ENCODE measurements at places on chromosomes 13 and 19. TPM values are rescaled to one million over a fixed set of nuclear protein-coding genes. Genes with fewer than 3 reads are reported as not detected.

Gene ZNF497
- total RNA-seq, result 0.93 TPM

DNA sequence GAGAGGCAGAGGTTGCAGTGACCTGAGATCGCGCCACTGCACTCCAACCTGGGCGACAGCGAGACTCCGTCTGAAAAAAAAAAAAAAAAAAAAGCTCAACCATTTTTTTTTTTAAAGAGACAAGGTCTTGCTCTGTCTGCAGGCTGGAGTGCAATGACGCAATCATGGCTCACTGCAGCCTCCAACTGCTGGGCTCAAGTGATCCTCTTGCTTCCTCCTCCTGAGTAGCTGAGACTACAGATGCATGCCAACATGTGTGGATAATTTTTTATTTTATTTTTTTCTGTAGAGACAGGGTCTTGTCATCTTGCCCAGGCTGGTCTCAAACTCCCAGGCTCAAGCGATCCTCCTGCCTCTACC is 10.3 kb downstream of the EHD2 start:
- no peaks in the 10 kb centered on the region for H3K27me3 ChIP-seq
- no peaks in the 10 kb centered on the region for H3K36me3 ChIP-seq
- H3K4me1 ChIP-seq, result peaks cover 2% of the 10 kb centered on the region
- DNase-seq, result no peak

Gene LCP1
- 4.3 TPM for total RNA-seq

- H3K36me3 ChIP-seq, result no peaks in the 10 kb centered on the region
- H3K4me1 ChIP-seq, result no peaks in the 10 kb centered on the region
- H3K27ac ChIP-seq, result no peak overlapping the region
- no peak overlapping the region for H3K4me3 ChIP-seq
Measured at GRCh38 chr19:38554676-38555141, 63.0 kb downstream of the MAP4K1 start.

Gene WTIP
- 15.4 TPM for total RNA-seq
